Ovary (tissue), 10 donors: ENCODE measurements at places on chromosomes 13 and 19. TPM values are rescaled to one million over a fixed set of nuclear protein-coding genes. Genes with fewer than 3 reads are reported as not detected.
A peak's percentile ranks its signal among the peaks of the same experiment; 100 is the strongest.

- no peak for DNase-seq
Measured at GRCh38 chr19:8096071-8096470, 43.5 kb downstream of the CCL25 start.

DNA sequence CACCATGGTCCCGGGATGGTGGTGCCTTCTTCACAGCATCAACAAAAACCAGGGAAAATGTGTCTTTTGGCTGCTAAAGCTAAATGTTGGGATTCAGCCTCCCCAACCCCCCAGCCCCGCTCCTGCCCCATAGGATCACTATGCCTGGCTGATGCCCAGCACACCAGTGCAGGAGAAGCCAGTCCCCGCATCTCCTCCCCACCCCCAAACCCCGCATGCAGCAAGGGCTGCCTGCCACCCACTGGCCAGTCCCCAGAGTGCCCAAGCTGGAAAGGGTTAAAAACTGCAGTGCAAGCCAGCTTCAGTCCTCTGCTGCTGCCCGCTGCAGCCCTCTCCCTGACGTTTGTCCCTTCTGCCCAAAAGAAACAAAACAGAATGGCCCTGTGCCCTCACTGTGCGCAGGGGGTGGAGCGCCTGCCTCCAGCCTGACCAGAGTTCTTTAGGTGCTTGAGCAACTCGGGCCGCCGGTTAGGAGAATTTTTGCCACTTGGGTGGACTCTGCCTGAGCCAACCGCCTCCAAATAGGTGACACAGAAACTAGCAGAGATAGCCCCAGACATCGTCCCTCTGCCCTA, 3.7 kb downstream of the CALM3 start:
- peak; percentile 34 for DNase-seq

DNA sequence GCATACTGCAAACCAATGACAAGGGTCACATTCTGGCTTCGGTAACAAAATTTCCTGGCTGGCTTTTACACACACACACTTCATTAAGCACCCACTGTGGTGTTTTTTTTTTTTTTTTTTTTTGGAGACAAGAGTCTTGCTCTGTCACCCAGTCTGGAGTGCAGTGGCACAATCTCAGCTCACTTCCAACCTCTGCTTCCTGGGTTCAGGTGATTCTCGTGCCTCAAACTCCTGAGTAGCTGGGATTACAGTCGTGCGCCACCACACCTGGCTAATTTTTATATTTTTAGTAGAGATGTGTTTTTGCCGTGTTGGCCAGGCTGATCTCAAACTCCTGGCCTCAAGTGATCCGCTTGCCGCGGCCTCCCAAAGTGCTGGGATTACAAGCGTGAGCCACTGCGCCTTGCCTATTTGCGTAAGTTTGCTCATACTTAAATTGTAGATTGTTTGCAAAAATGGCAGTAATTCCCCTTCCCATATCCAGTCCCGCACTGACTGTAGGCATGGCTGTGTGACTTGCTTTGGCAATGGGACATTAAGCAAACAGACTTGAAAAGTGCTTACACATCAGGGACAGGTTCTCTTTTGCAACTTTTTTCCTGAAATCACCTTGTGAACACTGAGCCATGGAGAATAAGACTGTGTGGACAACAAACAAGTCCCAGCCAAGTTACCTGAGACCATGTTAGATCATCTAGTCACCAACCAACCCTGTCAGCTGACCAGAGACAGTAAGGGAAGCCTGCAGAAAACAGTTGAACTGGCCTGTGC, 42.1 kb upstream of the EBPL start:
- no peak for DNase-seq

- no peak for DNase-seq
Measured at GRCh38 chr13:72023895-72024294, 156.9 kb upstream of the DACH1 start.

- no peak for DNase-seq
Measured at GRCh38 chr13:77702366-77702765, 4.9 kb downstream of the SLAIN1 start.

DNA sequence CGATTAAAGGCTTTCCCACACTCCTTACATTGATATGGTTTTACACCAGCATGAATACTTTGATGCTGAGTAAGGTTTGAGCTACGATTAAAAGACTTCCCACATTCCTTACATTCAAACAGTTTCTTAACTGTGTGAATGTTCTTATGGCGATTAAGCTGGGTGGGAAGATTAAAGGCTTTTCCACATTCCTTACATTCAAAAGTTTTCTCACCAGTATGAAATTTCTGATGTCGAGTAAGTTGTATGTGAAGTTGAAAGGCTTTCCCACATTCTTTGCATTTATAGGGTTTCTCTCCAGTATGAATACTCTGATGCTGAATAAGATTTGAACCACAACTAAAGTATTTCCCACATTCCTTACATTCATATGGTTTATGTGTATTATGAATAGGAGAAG, 20.0 kb downstream of the ZNF780B start:
- DNase-seq: no peak

- no peak for DNase-seq
Measured at GRCh38 chr13:33994826-33995502, 177.0 kb downstream of the RFC3 start.

GRCh38 chr13:110220471-110220870, 86.5 kb downstream of the COL4A1 start:
- no peak for DNase-seq

GRCh38 chr13:52945348-52945747, 83.3 kb upstream of the OLFM4 start:
- DNase-seq: no peak

GRCh38 chr19:30930941-30931706, 418.1 kb downstream of the TSHZ3 start:
- DNase-seq: no peak

GRCh38 chr13:50936679-50937078, 27.1 kb downstream of the RNASEH2B start:
- DNase-seq: no peak

GRCh38 chr19:2543463-2544442, 67.8 kb downstream of the GADD45B start:
- peak; percentile 93 for DNase-seq

DNA sequence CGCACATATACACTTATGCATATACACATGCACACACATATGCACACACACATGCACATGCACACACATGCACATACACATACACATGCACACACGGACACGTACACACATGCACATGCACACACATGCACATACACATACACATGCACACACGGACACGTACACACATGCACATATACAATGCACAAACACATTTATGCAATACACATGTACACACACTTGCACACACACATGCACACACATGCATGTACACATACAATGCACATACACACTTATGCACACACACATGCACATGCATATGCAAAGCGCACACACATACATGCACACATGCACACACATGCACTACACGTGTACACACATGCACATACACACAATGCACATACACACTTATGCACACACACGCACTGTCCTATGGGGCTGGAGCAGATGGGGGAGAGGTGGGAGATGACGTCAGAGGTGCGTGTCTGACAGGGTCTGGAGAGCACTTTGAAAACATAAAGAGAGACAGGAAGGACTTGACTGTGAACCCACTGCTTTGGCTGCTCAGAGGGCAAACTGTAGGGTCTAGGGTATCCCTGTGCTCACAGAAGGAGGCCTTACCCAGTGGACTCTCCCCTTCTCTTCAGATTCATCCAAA, 108.2 kb downstream of the UQCRFS1 start:
- DNase-seq: no peak

GRCh38 chr19:35438527-35438926, 9.5 kb upstream of the FFAR2 start:
- peak; percentile 21 for DNase-seq

DNA sequence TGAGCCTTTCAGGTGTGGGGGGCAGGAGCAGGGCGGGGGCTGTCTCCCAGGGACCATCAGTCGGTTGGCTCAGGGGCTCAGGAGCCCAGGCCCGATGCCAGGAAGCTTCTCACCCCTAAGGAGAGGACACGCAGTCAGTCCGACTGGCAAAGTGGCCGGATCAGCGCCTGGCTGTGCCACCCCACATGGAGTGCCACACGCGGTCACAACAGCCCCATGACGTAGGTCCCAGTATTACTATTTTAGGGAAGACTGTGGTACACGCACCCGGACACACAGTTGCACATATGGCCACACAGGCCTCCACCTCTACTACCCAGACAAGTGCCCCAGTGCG, 29.3 kb upstream of the GRTP1 start:
- no peak for DNase-seq

DNA sequence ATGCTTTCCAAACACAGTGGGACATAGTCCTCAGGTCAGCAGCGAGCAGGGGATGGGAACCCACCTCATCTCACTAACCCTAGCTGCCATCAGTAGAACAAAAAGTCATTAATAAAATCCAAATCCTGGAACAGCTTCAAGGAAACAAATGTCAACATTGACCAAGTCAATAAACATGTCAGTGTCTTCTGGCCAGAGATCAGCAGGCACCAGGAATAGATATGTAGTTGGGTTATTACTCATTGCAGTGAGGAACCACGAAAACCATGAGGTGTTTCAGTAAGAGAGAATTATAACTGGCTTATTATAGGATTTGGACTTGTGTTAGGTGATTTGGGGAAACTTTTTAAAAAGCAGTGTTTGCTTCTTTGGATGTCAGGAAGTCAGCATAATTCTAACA, 17.1 kb upstream of the CD33 start:
- no peak for DNase-seq

CGB3 gene
- total RNA-seq: not detected

GRCh38 chr13:76812206-76812897, 73.9 kb downstream of the KCTD12 start:
- no peak for DNase-seq

PRODH2 gene
- total RNA-seq: not detected

SLC1A6 gene
- total RNA-seq: not detected

ZNF578 gene
- total RNA-seq: 2.4 TPM

DNA sequence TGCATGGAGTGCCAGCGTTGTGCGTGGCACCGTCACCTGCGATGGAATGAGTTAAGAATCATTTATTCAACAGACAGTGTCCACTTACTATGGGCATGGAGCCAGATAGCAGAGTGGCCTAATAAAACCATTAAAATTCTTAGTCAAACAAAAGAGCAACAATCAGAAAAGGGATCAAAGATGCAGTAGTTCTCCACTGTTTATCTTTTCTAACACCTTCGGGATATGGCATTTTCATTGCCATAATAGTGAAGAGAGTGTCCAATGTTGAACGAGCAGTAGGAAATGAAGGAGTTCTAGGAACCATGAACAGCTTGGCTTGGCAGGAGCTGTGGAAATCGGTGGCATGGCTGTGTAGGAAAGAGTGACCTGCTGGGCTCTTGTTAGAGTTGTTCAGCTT, 2.0 kb downstream of the TNFSF11 start:
- DNase-seq: no peak

- no peak for DNase-seq
Measured at GRCh38 chr19:58304748-58305064, 471 bp upstream of the ERVK3-1 start.

UBE2L5 gene
- not detected for total RNA-seq

DNA sequence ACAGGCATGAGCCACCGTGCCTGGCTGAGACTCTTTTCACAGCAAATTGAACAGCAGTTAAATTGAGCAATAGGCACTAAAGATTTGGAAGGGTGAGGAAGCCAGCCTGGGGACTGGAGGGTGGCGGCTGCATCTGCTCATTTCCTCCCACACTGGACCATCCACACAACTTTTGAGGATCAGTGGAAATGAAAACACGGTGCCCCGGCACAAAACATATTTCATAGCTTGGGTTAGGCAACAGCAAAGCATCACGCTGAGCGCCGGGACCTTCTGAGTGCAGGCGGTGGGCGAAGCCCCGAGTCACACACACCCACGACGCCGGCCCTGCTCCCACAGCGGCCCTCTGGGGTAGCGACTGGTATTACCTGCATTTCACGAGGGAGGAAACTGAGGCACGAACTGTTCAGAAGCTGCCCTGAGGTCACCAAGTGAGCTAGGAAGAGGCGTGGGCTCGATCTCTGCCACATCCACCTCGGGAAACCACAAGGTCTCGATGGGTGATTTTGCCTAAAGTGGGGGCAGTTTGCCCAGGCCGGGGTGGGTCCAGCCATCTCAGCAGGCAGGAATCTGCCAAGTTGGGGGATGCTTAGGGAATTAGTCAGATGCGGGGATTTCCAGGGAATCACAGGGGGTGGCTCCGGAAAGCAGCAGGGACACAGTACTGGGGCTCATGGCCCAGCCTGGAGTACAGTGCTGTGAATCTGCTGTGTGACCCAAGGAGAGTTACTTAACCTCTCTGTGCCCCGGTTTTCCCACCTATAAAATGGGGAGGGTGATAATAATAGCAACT, 3.5 kb upstream of the SBNO2 start:
- DNase-seq: no peak

DNA sequence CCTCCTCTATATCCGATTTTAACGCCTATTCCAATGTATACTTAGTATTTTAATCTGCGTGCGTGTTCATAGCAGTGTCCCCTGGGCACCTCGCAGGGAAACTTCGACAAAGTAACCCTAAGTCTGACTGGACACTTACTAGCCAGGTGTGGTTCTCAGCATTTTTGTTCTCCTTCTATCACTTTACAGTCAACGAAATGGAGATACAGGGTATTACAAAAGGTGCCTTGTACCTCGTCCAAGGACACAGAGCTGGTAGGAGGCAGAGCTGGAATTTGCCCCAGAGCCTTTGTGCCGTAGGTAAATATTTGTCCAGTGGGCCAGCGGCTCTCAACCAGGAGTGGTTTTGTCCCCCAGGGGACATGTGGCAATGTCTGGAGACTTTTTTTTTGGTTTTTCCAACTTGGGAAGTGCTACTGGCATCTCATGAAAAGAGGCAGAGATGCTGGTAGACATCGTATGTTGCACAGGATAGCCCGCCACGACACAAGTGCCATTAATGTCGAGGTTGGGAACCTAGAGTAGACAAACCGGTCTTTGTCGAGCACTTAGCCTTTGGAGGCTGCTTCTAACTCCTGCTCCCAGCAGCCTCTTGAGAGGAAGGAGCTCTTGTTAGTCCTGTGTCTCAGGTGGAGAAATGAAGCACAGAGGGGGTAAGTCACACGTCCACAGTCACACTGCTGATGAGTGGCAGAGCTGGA, 1.1 kb downstream of the ZNF444 start:
- DNase-seq: no peak

DNA sequence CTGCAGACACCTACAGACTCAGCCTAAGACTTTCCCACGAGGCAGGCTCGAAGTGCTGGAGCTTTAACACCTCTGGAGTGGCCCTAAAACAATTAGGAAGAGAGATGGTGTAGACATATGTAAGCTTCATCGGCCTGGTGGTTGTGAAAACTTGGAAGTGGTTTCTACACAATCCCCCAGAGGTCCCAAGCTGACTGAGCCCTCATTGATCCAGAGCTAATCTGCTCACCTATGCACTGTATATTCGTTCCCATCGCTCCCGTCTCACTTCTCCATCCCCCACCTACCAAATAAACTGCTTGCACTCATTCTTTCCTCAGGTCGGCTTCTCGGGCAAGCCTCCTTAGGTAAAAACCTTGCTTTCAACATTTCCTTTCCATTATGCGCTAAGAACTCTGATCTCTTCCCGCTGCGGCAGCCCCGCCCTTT, 767 bp upstream of the ZNF793 start:
- DNase-seq: no peak

CPAMD8 gene
- total RNA-seq: 7.9 TPM

GRCh38 chr19:31461814-31462539, 112.7 kb upstream of the TSHZ3 start:
- no peak for DNase-seq
